Spinal cord (tissue), 10 donors: ENCODE measurements at places on chromosomes 11 and 22.

DNA sequence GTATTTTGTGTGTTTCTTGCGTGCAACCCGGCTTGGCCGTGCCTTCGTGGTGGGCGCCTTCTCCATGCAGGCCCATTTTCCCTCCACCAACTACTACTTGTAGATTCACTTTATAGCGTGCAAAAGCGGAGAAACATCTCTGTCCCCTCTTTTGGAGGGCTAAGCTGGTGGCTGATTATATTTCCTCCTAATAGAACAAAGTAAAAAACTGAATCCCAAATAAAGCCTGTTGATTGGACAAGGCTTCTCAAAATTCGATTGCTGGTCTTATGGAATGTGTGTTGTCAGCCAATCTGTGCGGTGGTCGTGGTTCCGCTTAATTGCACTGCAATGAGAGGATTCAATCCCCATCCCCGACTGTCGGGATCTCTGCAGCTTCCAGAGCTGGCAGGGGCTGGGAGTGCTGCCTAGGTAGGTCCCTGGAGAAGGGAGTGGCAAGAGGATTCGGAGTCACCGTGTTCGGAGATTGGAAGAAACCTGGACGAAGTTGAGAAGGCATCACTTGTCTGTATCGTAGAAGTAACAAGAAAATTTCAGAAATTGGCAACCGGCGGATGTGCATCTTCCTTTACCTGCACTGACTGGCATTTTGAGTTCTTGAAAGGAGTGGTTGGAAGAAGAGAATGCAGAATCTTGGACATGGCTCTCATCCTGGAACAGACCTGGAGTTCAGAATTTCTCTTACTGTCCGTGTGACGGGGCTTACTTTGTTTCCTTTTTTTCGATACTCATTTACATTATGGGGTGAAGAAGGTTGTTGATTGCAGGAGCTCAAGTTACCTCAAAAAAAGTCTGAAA lies 1.1 kb downstream of the HMGXB4 start:
- DNase-seq: peak; percentile 25

- DNase-seq: no peak
These were observed 7.2 kb upstream of the IL10RA start for GRCh38 chr11:117978991-117979390.

DNA sequence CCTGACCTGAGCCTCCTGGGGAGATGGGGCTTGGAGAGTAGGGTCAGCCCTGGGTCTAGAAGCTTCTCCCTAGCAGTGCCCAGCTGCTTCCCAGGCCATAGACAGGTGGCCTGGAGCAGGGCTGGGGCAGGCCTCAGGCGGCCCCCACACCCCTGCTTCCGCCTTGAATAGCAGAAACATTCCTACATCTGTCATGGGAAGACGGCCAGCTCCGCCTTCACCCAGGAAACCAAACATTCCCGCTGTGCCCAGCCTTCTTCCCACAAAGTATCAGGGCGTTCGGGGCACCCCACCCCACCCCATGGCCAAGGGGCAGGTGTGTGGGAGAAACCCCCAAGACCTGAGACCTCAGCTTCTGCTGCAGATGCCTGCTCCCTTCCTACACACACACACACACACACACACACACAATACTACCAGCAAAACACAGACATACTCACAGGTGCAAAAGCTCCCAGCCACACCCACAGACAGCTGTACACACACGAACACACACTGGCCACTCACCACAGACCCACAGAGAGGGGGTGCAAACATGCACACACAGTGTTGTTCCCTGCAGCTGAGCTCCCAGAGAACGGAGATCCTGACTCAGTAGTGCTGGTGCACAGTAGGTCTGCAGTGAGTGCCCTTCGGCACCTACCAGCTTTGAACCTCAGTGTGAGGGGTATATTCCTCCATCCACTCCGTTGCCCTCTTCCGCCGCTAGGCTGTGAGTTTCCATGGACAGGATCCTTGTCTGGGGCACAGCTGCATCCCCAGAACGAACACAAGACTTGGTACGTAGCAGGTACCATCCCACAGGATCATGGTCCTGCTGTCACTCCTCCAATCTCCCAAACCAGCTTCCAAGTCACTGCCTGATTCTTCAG lies 37.4 kb downstream of the PDGFB start:
- no peak for DNase-seq

GRCh38 chr11:71372693-71373657 lies 75.2 kb downstream of the DHCR7 start:
- DNase-seq: peak; percentile 62

DNA sequence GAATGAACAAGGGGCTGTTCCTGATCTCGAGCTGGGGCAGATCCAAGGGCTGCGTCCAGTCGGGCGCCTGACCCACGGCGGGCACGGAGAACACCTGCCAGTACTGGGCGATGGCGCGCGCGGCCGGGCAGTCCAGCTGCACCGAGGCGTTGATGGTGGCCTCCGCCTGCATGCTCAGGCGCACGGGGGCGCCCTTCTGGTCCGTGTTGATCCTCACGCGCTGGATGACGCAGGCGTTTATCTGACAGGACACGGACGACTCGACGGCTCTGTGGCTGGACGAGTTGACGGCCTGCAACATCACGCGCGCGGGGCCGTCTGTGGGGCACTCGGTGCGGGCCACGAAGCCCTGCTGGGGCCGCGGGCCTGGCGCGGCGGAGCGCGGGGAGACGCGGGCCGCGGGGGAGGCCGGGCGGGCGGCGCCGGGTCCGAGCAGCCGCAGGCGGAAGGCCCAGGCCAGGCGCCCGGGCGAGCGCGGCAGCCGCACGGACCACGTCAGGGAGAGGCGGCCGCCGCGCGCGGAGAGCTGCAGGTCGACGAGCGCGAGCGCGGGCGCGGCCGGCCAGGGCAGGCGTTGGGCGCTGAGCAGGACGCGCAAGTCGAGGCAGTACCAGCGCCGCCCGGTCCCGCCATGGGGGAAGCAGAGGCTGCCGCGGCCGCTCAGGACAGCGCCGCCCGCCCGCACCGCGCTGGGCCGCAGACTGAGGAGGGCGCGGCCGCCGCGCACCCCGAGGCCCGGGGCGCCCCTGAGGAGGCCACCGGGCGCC lies 511 bp downstream of the PKDREJ start:
- no peak for DNase-seq

DNA sequence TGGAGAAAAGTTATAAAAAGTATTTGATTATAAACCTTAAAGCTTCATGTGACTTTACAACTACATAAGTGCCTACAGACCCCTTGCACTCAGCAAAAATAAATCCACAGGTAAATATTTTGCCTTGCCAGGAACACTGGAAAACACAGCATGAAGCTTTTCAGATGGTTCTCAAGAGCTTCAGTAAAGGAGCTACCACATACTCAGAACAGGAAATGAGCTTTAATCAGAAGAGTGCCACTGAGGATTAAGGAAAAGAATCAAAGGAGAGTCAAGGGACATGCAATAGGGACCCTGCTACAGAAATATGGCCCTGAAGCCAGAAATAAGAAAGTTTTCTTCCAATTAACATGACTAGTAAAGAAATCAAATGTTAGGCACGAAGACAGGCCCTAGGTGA lies 1.2 kb downstream of the CASP1 start:
- no peak for DNase-seq
